ENCODE measurements at places on chromosomes 12 and 14. TPM values are rescaled to one million over a fixed set of nuclear protein-coding genes. Genes with fewer than 3 reads are reported as not detected.

SUPT16H gene
- total RNA-seq = 74.8 TPM

SRSF5 gene
- total RNA-seq = 130 TPM

PLEKHG7 gene
- not detected for total RNA-seq

CARMIL3 gene
- 2.3 TPM for total RNA-seq

PRIM1 gene
- 4.5 TPM for total RNA-seq

DBX2 gene
- total RNA-seq = not detected

KRT72 gene
- not detected for total RNA-seq

CLEC6A gene
- not detected for total RNA-seq

FAM90A1 gene
- total RNA-seq = 0.63 TPM

RPS29 gene
- 16,427 TPM for total RNA-seq

PROX2 gene
- not detected for total RNA-seq
